ENCODE measurements at places on chromosomes 11 and 22.

DNA sequence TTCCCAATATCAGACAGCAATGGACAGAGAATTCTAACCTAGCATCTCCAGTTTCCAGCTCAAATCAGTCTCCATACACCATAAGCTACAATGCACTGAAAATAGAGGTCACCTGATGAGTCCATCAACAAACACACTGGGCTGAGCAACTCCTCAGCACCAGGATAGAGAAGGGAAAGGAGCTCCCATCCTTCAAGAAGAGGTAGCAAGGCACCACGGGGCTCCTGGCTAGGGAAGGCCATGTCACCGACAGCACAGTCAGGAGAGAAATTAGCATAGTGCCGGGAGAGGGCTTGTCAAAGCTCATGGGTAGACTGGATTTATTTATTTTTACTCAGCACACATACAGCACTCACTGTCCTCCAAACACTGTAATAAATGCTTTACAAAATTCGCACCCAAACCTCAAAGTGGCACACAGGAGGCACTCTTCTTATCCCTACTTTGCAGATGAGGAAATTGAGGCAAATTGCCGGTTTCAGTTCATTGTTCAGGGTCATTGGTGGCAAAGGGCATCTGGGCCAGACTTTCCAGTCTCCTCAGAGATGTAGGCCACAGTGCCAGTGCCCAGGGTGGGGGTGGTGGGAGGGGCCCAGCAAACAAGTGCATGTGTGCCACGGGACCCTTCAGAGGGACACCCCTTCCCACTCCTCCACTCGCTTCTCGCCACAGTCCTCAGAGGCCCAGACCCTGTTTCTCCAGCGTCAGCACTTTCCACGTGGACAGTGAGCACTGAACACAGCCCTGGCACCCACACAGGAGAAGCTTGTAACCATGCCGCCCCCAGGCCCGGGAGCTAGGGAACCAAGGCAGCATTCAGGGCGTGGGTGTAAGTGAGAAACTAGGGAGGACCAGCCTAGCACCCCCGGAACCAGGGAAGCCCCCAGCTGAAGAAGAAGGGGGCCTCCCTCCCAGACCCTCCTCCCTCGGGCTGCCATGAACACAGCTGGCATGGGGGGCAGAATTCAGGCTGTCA lies 1417.4 kb downstream of the TBC1D22A start:
- no peak for DNase-seq

- no peak for DNase-seq
Measured at GRCh38 chr11:75503531-75504099, 22.1 kb downstream of the GDPD5 start.

DNA sequence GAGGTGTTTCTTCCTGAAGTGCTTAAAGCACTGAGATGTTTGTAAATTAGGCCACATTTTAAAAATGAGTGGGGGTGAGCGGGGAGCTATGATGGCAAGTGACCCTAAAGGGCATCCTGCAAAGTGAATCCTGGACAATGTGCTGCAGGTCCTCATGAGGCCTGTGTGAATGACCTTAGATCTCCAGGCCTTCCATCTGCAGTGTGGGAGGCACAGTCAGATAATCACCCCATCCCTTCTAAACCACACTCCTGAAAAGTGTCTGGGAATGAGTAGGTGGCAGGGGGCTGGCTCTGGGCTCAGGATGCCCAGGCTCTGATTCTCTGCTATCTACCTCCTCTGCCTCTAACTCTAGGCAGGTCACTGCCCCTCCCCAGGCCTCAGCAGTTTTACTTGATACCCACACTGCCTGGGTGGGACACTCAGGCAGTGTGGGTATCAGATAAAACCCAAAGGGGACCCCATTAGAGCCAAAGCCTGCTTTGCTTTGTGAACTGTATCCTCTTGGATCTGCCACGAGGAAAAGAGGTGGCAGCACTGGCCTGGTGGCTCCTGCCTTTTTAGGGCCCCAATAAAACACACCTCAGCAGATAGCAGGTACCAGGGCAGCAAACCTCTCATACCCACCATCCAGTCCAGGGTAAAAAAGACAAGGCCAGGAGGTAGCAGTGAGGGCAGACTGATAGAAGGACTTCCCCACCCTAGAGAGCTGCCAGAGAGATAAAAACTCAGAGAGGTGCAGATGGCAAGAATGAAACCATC lies 10.5 kb downstream of the STARD10 start:
- DNase-seq = no peak

DNA sequence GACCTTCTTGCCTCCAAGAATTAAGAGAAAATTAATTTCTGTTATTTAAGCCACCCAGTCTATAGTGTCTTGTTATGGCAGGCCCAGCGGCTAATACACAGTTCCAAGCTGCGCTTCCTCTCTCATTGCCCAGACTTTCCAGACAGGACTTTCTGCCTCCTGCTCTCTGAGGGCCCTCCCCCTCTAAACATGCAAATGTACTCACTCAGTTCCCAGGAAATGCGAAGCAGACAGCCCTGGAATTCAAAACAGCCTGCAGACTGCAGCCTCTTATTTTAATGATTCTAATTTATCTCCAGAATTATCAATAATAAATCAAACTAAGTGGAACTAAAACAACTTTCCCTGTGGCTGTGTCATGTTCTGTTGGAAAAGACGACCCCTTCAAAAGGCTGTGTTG lies 115.5 kb upstream of the ISX start:
- no peak for DNase-seq

GRCh38 chr11:113247966-113248365 lies 66.4 kb upstream of the TTC12 start:
- no peak for DNase-seq
